ENCODE measurements at places on chromosomes 5 and 9.

DNA sequence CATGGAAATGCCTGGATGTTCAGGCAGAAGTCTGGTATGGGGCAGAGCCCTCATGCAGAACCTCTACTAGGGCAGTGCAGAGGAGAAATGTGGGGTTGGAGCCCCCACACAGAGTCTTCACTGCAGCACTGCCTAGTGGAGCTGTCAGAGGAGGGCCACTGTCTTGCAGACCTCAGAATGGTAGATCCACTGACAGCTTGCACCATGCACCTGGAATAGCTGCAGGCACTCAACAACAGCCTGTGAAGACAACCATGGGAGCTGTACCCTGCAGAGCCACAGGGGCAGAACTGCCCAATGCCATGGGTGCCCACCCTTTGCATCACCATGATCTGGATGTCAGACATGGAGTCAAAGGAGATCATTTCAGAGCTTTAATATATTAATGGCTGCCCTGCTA is 36.9 kb downstream of the TRIP13 start:
- no peak for DNase-seq

GRCh38 chr9:95450171-95451064 is 66.4 kb downstream of the PTCH1 start:
- DNase-seq: no peak

- DNase-seq: no peak
These were observed 18.0 kb downstream of the HRH2 start for GRCh38 chr5:175675873-175676272.

GRCh38 chr5:28430565-28431178 is 1392.3 kb upstream of the CDH9 start:
- peak; percentile 61 for DNase-seq

- no peak for DNase-seq
These were observed 12.7 kb downstream of the LRRC14B start for GRCh38 chr5:204001-204400.

DNA sequence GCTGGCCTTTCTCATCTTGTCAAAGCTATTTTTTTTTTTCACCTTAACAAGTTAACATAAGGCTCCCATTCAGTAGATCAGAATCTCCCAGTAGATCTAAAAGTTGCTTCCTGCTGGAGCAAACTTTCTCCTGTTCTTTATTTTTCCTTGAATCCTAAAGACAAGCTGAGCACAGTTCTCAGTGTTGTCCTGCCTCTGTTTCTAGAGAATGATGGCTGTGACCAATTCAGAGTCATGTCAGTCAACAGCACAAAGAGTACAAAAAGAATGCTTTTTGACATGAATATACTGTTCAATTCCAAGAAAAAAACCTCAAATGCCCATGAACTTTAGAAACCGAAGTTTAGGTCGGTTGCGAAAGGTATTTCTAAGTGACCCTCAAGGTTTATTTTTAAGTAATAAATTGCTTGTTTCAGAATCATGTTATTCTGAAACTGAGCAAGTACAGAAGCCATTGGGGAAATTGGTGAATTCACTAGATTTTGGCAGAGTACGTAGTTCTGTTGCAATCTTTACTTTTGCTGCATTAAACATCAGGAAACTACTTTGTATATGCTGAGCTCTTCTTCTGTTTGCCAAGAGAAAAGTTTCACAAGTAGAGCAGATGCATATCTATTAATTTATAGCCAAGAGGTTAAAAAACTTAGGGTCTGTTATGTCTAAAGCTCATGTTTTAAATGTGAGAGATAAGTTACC is 161.7 kb upstream of the RPS23 start:
- DNase-seq: no peak

DNA sequence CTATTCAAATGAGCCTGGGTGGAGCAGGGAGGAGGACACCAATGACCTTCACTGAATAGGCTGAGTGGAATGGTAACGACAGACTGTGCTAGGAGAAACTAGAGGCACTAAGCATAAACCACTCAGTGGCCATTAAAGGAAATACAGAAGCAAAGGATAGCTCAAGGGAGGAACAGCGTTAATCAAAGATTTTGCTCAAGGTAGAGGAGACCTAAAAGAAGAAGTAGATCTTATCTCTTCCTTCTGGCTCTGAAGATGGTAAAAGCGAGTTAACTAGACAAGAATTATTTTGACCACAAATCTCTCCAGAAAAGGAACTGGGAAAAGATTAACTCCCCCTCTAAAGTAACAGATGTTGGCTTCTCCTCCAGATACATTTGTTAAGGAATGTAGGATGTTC is 299.6 kb downstream of the EPB41L4A start:
- DNase-seq: no peak

GRCh38 chr9:72635197-72635596 is 113.8 kb downstream of the TMC1 start:
- DNase-seq: peak; percentile 8

GRCh38 chr9:72203205-72203803 is 54.1 kb downstream of the GDA start:
- peak; percentile 10 for DNase-seq

DNA sequence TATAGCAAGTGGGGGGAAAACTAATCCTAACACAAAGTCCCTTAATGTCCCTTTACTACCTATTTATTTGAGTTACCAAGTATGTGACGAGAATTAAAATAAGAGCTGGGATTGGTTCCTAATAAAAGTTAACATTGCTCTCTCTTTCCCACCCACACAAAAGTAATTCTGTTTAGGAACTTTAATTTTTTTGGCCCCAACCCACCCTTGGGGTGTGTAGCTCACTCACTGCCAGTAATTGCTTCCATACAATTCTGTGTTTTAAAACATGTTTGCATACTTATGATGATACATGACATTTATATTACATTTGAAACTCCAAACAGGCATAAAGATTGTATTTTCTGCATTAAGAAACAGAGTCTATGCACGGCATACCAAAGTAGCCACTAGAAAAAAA is 106.5 kb downstream of the BNC2 start:
- DNase-seq: no peak

DNA sequence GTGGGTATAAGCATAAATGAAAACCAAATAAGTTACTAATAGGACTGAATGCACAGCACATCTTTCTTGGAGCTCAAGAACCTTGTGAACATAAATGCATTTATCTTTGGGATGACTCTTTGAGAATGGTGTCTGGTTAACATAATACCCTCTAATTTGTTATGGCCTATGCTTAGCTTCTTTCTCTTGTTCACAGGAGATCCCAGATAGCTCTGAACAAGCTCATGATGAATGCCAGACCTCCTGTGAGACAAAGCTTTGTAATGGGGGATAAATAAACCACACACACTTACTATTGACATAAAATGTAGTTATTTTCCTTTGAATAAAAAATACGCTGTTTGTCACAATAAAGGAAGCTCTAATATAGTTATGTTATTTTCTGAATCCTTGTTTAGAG is 111.5 kb downstream of the PSAT1 start:
- DNase-seq: no peak

GRCh38 chr5:1545126-1545804 is 21.5 kb upstream of the LPCAT1 start:
- no peak for DNase-seq

- no peak for DNase-seq
These were observed 255.6 kb upstream of the C9orf72 start for GRCh38 chr9:27828908-27829307.

DNA sequence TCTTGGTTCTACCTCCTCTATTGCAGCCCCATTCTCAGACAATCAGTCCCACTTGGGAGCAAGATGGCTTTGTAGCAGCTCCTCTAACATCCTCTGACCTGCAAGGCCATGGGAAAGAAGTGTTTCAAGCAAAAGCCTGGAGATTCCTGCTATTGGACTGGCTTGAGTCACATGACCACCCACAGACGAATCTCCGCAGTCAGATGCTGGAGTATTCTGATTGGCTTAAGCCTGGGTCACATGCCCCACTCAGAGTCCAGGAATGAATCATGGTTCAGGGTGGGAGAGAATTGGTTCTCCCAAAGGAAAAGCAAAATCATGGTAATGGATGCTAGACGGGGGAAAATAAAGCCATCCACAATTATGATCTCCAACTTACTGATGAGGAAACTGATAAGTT is 22.6 kb upstream of the LMX1B start:
- peak; percentile 37 for DNase-seq

GRCh38 chr9:134933076-134933659 is 15.5 kb upstream of the FCN1 start:
- no peak for DNase-seq

DNA sequence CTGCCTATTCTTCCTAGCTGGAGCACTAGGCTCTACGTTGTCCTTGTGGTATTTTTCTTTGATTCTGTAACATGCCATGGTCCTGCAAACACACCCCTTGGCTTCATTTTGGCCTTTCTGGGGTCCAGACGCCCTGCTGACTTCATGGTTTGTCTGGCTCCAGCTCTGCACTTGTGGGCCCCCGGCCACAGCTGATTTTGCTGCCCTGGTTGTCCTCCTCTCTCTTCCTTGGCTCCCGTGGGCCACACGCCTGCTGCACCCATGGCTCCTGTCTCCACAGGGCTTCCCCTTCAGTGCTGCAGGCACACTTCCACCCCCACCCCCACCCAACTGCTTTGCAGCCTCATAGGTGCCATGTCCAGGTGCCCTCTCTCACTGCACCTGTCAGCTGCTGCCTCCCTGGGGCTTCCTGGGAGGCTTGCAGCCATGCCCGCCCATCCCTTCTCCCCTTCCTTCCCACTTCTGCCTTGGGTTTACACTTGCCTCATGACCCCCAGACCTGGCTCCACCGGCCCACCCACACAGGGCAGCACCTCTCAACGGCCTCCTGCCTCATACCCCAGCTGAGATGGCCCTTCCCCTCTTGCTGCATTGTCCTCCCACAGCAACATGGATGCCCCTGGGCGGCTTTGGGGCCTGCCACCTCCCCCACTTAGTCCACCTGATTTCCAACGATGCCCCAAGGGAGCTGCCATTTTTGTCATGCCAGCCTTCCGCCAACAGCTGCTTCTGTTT is 25.6 kb downstream of the SLC6A3 start:
- DNase-seq: no peak

- no peak for DNase-seq
These were observed 254.8 kb upstream of the PDE4D start for GRCh38 chr5:60148366-60148765.

GRCh38 chr5:68382640-68383039 is 167.1 kb downstream of the PIK3R1 start:
- no peak for DNase-seq

DNA sequence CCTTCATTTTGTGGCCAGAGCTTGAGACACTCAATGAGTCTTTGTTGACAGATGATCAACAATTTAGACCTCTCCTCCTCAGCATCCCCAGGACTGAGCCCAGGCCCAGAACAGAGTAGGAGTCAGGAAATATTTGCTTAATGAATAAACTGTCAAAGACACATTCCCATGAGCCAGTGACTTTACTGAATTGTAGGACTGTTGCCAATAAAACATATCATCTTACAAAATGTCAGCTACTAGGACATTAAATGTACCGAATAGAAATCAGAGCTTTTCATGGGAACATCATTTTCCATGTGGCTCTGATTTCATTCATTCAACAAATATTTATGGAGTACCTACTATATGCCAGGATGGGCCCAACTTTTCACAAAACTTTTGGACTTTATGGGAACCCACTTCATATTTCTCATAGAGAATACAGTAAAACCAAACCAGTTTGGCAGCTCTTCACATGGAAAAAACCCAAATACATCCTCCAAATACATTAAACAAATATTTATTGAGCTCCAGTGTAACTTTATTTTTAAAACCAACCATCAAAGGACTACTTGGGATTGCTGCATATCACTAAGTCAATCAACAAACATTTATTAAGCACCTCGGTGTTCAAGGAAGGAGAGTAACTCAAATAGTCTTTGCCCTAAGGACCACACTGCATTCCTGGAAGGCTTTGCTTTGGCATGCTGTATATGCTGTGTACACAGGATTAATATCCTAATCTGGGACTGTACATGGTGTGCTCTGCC is 11.4 kb downstream of the VDAC1 start:
- DNase-seq: no peak

- peak; percentile 8 for DNase-seq
These were observed 147.8 kb downstream of the TMEM38B start for GRCh38 chr9:105842023-105842644.

DNA sequence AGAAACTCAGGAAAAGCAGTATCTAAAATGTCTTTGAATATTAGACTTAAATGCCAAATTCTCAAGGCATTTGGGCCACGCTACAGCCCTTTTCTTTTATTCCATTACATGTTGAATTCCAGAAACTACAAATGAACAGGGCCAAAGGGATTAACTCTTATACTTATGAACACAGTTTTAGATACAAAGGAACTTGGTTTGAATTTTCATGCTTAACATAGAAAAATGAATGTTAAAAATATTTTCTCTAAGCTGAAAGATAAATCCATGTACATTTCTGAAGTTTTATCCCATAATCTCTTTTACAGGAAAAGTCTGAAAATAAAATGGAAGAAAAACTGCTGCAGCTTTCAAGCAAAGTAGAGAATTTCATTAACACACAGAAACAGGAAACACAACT is 56.8 kb downstream of the FAM81B start:
- DNase-seq: no peak

- no peak for DNase-seq
These were observed 268.6 kb upstream of the PTGER4 start for GRCh38 chr5:40410964-40411635.

DNA sequence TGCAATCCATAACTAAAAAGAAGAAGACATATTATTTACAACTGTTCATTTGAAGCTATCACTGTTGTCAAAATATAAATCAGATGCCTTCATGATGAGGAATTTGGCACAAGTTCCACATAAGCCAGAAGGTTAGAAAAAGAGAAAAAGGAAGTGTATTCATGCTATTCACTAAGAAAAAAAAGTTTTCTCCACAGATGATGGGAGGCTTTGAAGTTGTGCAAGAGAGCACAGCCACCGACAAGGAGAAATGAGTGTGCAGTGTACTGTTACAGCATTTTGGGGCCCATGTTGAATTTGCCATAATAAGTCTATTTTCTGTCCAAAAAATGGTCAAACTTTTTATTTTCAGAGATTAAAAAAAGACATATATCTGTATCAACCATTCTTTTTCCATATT is 32.9 kb upstream of the IFNK start:
- no peak for DNase-seq

GRCh38 chr9:137227054-137227852 is at the start of gene RNF224:
Gene RNF224 (plus strand): TSS chr9:137227502. CDS start chr9:137228336, 834 bp downstream.
- DNase-seq: peak; percentile 78

- DNase-seq: peak; percentile 48
These were observed 258.4 kb upstream of the TAS2R1 start for GRCh38 chr5:9888501-9888901.

GRCh38 chr5:68315679-68316271 is 100.2 kb downstream of the PIK3R1 start:
- peak; percentile 34 for DNase-seq

DNA sequence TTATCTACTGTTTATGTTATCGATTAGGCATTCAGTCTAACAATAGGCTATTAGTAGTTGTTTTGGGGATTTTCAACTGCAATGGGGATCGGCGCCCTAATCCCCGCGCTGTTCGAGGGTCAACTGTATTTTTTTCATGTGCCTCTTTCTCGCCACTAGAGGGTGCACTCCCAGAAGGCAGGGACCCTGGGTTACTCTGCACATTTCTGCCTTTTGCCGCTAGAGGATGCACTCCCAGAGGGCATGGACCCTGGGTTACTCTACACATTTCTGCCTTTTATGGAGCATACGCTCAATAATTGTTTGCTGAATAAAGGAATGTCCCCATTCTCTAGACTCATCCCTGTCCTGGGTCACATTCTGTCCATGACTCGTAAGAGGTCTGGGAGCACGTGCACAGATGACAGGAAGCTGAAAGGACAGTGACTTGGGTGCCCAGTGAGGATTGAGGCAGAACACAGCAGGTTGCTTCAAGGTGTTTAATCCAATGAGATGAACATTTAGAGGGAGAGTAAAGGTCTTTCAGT is 27.9 kb upstream of the RECK start:
- DNase-seq: peak; percentile 19

- no peak for DNase-seq
These were observed 346.9 kb upstream of the ARRDC3 start for GRCh38 chr5:91730026-91730425.

- no peak for DNase-seq
These were observed 494.2 kb downstream of the ZNF608 start for GRCh38 chr5:124252191-124252638.
